ENCODE measurements at places on chromosomes 13 and 19.
A peak's percentile ranks its signal among the peaks of the same experiment; 100 is the strongest.

DNA sequence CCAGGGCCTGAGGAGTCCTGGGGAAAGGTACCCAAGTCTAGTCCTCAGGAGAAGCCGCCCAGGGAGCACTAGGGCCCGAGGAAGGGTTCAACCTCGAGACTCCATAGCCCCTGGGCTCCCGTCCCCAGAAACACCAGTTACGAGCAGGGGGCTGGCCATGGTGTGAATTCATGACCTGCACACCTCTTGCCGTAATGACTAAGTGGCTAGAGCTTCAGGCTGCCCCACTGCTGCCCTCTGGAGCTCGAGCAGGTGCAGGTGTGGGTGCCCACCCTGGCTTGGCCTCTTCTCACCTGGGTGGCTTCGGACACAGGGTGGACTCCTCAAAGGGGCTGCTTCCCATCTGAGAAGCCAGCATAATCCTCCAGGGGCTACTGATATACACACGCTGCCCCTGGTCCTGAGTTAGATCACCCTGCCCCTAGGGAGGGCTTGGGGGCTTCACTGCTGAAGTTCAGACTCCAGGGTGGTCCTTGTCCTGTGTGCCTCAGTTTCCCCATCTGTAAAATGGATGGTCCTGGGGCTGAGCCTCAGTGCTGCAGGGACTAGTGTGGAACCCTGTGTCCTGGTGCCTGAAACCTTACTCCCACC, 13.6 kb downstream of the SPC24 start:
- DNase-seq, result no peak
- H3K4me1 ChIP-seq, result peaks cover 37% of the 10 kb centered on the region
- no peak overlapping the region for H3K4me3 ChIP-seq
- H3K36me3 ChIP-seq, result no peaks in the 10 kb centered on the region
- H3K27ac ChIP-seq, result no peak overlapping the region
- no peaks in the 10 kb centered on the region for H3K27me3 ChIP-seq

GRCh38 chr13:99301913-99302636, 5.1 kb downstream of the GPR183 start:
- H3K4me3 ChIP-seq, result no peak overlapping the region
- H3K27me3 ChIP-seq, result no peaks in the 10 kb centered on the region
- H3K36me3 ChIP-seq, result peaks cover 2% of the 10 kb centered on the region
- DNase-seq, result no peak
- H3K4me1 ChIP-seq, result peaks cover 5% of the 10 kb centered on the region
- H3K27ac ChIP-seq, result no peak overlapping the region

GRCh38 chr13:50068508-50068907, 53.3 kb downstream of the KCNRG start:
- DNase-seq, result no peak
- H3K4me1 ChIP-seq, result no peaks in the 10 kb centered on the region
- no peak overlapping the region for H3K4me3 ChIP-seq

DNA sequence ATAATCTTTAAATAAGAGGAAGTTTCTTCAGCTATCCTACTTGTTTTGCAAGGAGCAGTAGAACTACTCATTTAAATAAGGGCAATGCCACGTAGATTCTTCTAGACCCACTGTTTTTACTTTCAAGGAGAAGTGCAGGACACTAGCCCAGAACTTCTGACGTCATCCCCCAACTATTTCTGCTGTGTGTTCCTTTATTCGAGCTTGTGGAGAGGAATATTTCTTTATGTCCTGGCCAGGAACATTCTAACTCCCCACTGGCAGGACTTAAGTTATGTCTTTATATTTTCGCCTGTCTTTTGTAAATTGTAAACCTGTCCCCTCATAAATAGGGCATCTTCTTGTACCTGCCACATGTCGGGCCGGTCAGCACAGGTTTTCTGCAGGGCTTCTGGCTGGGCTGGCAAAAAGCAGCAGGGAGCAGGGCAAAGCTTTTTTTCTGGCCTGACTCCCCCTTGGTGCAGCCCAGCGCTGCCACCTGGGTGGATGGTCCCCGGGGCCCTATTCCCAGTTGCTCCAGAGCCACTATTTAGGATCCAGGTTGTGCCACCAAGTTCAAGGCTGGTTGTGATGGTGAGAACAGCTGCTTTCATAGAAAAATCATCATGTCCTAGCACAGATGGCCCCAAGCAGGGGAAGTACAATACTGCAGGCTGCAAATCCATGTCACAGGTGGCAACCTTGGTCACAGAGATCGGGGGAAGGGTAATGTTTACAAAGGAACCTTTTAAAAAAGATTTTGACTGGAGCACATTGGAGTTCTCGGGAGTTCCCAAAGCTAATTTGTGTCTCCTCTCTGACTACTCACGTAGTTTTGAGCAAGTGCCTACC, 1.8 kb downstream of the MBNL2 start:
- no peaks in the 10 kb centered on the region for H3K36me3 ChIP-seq
- no peaks in the 10 kb centered on the region for H3K27me3 ChIP-seq
- DNase-seq, result peak; percentile 52
- H3K4me3 ChIP-seq, result peak overlapping the region; percentile 83

DNA sequence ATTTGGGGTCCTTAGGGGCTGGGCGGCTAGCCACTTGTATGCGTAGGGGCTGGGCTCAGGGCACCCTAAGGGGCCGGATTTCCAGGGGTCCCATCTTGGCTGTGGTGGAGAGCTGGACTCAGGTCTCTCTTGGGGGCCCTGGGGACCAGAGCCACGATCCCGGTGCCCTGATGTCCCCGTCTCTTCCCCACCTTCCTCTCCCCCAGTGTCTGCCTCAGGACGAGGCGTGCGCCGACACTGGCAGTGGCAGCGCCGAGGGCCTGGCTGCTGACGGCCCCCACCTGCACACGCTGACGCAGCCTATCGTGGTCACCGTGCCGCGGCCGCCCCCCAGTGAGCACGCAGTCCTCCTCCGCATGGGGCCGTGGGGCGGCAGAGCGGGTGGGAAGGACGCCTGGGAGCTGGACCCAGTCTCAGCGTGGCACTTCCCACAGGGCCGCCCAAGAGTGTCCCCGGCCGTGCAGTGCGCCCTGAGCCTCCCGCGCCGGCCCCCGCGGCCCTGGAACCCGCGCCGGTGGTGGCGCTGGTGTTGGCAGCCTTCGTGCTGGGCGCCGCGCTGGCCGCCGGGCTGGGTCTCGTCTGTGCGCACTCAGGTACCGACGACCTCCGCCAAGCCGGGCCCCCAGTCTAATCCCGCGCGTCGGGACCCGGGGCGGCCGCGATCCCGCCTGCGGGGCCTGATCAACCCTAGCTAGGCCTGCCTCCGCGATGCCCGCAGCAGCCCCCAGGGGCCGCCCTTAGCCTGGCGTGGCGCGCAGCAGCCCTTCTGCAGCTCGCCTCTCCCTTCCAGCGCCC, 2.7 kb upstream of the SNAPC2 start:
- peaks cover 24% of the 10 kb centered on the region for H3K27me3 ChIP-seq
- H3K4me1 ChIP-seq, result peaks cover 18% of the 10 kb centered on the region
- peak overlapping the region; percentile 38 for H3K4me3 ChIP-seq
- no peak for DNase-seq
- peaks cover 8% of the 10 kb centered on the region for H3K36me3 ChIP-seq

DNA sequence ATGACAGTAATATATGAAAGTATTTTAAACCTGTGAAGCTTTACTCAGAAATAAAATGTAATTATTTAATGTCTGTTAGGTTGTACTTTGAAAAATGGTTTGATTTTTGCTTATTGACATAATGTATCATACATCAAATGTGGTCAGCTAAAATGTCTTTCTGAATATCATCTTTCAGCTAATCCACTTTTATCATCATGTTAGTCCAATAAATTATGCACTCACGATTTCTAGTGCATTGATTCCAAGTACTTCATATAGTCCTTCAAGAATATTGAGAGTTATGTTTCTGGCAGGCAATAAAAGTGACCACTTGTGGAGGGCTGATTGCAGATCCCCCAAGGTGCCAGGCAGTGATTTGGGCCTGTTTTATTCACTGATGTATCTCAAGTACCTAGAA, 1204.1 kb downstream of the OLFM4 start:
- no peaks in the 10 kb centered on the region for H3K27me3 ChIP-seq
- H3K27ac ChIP-seq, result no peak overlapping the region
- DNase-seq, result no peak
- no peaks in the 10 kb centered on the region for H3K36me3 ChIP-seq
- no peaks in the 10 kb centered on the region for H3K4me1 ChIP-seq

- no peak overlapping the region for H3K27ac ChIP-seq
- H3K36me3 ChIP-seq, result no peaks in the 10 kb centered on the region
- H3K27me3 ChIP-seq, result peaks cover 16% of the 10 kb centered on the region
- no peak for DNase-seq
These were observed 1.7 kb downstream of the TBXA2R start for GRCh38 chr19:3604987-3605343.

GRCh38 chr13:39349391-39349960, 253.5 kb downstream of the LHFPL6 start:
- H3K4me3 ChIP-seq, result no peak overlapping the region
- peaks cover 8% of the 10 kb centered on the region for H3K4me1 ChIP-seq
- no peak for DNase-seq
- H3K27me3 ChIP-seq, result no peaks in the 10 kb centered on the region
- H3K27ac ChIP-seq, result no peak overlapping the region

DNA sequence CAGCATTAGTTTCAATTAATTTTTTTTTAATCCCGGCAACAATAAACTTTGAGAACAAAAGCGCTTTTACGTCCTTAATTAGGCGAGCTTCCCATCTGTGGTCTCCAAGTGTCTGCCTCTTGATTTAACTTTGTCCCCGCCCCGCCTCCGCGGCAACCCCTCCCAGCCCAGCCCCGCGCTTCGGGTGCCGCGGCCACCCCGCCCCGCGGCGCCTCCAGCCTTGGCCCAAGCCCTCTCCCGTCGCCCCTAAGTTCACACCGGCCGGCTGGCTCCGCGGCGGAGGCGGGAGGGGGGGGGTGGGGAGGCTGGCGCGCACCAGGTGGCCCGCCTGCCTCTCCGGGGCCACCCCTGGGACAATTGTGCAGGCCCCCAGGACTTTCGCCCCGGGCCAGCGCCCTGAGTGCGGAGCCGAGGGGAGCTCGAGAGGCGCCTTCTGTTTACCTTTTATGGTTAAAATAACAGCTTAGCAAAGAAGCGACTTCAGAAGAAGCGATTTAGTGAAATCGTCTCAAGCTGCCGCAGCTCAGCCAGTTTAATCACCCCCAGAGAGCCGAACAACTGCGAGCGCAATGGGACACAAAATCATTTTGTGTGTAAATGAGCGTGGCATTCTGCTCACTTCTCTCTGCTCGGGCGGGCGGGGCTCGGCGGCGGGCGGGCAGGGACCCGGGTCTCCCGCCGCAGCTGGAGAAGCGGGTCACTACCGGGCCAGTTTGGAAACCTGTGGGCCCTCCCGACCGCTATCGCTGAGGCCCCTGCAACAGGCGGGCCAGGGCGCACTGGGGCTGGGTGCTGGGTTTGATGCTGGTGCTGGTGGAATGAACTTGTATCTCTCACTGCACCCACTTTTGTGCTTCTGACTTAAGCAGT, 1.4 kb downstream of the KCTD15 start:
- peaks cover under 1% of the 10 kb centered on the region for H3K27me3 ChIP-seq
- peaks cover 4% of the 10 kb centered on the region for H3K4me1 ChIP-seq
- H3K36me3 ChIP-seq, result peaks cover 17% of the 10 kb centered on the region

- no peaks in the 10 kb centered on the region for H3K4me1 ChIP-seq
- no peak overlapping the region for H3K27ac ChIP-seq
- DNase-seq, result no peak
These were observed 6.1 kb downstream of the PTGIR start for GRCh38 chr19:46618670-46619231.

DNA sequence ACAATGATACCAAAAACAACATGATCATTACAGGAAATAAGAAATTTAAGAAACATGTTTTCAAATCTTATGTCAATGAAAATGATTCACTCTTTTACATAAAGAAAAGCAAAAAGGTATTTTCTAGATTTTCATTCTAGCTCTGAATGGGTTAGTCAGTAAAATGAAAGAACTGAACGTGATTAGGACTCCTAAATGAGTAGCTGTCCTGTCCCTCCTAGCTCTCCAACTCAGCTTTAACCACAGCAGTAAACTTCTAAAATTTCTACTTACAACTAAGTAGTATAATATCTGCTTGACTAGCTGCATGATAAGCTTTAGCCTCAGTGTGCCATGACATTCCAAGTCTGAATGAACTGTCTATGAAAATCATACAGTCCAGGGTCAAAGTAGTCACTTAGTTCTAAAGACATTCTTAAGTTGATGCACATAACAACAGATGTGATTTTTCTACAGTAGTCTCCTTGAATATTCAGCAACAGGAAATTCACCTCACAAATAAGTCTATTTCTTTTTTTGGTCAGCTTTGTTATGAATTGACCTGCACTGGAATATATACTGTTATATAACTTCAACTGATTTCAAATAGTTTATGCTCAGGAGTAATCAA, 136.4 kb downstream of the MYCBP2 start:
- no peak for DNase-seq
- no peaks in the 10 kb centered on the region for H3K36me3 ChIP-seq
- no peak overlapping the region for H3K27ac ChIP-seq

GRCh38 chr13:87837946-87838345, 166.8 kb downstream of the SLITRK5 start:
- no peak overlapping the region for H3K4me3 ChIP-seq
- no peaks in the 10 kb centered on the region for H3K4me1 ChIP-seq
- no peak for DNase-seq
- no peaks in the 10 kb centered on the region for H3K36me3 ChIP-seq
- H3K27ac ChIP-seq, result no peak overlapping the region

- DNase-seq, result no peak
- H3K4me1 ChIP-seq, result peaks cover 7% of the 10 kb centered on the region
- H3K27ac ChIP-seq, result peak overlapping the region; percentile 19
- H3K27me3 ChIP-seq, result no peaks in the 10 kb centered on the region
- H3K36me3 ChIP-seq, result no peaks in the 10 kb centered on the region
These were observed 10.6 kb downstream of the URI1 start for GRCh38 chr19:29952646-29953045.

DNA sequence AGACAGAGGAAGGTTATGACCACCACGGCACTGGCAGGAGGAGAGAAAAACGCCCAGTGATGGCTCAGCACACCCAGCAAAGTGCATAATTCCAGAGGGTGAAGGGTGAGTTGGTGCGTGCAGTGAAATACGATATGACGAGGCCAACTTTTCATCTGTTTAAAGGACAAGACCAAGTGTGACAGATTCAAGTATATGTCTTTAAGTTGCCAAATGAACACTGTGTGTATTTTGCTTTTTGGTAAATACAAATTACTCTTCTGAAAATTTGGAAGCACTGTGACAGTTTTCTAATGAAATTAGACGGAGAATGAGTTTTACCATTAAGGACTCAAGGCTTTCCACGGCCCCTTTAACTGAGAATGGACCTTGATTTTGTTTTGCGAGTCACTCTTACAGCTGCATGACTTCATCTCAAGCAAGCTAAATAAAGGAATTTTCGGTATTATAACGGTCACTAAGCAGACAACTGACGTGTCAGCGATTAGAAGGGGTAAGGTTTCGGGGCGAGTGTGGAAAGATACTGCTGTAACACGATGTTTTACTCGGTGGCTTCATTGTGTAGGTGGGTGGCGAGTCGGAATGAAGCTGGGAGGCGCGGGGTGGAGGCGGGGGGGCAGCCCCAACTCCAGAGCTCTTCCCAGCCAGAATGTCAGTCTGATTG, 22.8 kb downstream of the COL4A2 start:
- no peak overlapping the region for H3K27ac ChIP-seq
- DNase-seq, result no peak
- no peak overlapping the region for H3K4me3 ChIP-seq
- H3K27me3 ChIP-seq, result no peaks in the 10 kb centered on the region
- peaks cover 18% of the 10 kb centered on the region for H3K4me1 ChIP-seq
- no peaks in the 10 kb centered on the region for H3K36me3 ChIP-seq

GRCh38 chr13:32001154-32001768, 30.3 kb upstream of the FRY start:
- H3K4me1 ChIP-seq, result no peaks in the 10 kb centered on the region
- no peaks in the 10 kb centered on the region for H3K36me3 ChIP-seq
- H3K4me3 ChIP-seq, result no peak overlapping the region
- H3K27ac ChIP-seq, result no peak overlapping the region

- H3K27me3 ChIP-seq, result no peaks in the 10 kb centered on the region
- no peak overlapping the region for H3K27ac ChIP-seq
- H3K36me3 ChIP-seq, result no peaks in the 10 kb centered on the region
- H3K4me3 ChIP-seq, result no peak overlapping the region
- peaks cover 14% of the 10 kb centered on the region for H3K4me1 ChIP-seq
These were observed 54.4 kb upstream of the MEDAG start for GRCh38 chr13:30851697-30852096.
